ENCODE measurements at places on chromosomes 4 and X.

- no peak for DNase-seq
Observed at GRCh38 chr4:76969941-76970529, 20.5 kb downstream of the SEPTIN11 start.

DNA sequence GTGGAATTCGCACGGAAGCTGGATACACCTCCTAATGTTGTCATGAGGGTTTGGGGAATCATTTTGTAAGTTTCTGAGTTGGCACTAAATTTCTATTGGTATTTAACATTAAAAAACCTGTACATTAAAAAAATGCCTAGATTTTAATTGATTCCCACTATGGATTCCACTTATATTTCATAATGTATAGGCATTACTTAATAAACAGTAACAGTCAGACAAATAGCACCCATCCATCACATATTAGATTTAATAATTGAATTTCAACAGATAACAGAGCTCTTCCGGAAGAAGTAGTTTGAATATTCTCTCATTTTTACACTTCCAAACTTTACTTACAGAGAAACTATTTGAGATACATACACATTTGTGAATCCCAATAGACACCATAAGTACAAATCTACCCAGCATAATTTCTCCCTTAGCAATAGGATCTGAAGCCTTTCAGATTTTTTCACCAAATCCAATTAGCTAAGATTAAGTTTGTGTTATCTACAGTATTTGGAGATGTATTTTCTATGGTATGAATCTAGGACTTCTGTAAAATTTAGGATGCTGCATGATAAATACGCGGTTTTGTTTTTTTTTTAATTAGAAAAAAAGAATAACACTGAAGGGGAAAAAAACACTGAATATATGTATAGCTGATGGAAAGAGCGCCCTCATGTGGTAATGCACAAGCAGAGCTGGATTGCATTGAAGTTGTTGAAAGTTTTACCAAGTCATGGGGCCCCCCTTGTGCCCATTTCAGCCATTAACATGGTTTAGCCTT is 12.2 kb upstream of the ODAM start:
- no peak for DNase-seq

DNA sequence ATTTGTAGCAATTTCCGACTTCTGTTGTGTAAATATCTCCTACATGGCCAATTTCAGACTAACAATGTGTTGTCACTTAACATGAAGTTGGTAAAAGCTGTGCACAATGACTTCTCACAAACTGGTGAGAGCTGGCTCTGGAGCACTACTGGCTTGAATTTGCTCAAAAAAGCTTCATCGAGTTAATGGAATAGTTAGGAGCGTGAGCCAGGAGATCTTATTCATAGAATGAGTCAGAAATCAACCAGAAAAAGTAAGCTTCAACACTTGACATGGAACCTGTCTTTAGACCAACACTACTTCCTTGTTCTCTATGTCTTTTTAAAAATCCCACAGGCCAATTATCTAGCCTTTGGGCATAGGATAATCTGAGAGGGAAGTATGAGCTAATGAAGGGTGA is 7.9 kb upstream of the CHRDL1 start:
- DNase-seq, result no peak

- DNase-seq, result no peak
Observed at GRCh38 chr4:73894001-73894400, 24.8 kb downstream of the CXCL1 start.

DNA sequence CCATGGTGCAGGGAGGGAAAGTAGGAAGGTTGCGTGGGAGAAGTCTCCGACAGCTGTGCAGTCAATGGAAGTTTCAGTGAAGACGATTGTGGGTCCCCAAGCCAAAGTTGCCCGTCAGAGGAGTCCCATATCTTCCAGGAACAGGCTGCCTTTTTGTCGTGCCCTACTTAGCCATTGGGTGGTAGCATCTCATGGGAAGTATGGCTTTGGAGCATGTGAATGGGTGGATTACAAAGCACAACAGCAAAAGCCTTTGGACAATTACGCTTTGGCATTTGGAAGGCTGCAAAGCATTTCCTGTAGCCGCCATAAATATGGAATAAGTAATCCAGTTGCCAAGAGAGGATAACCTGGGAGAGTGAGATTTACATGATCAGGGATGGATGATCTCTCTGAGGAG is 300.7 kb upstream of the BOD1L1 start:
- no peak for DNase-seq

DNA sequence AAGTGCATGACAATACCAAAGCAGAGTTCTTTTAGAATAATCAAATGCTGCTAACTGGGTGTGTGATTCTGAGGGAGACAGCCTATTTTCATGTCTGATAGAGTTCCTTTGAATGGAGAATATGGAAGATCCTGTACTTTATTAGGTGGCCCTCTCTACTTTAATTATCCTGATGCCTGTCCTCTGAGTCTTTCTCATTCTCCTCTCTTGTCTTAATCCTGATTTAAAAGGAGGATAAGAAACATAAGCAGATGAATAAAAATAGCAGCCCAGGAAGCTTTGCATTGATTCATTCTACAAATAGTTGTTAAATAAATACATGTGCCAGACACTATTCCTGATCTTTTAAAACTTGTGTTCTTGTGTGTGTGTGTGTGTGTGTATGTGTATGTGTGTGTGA is 387.3 kb downstream of the SPRY1 start:
- no peak for DNase-seq

- DNase-seq, result no peak
Observed at GRCh38 chr4:1635464-1635863, 48.6 kb downstream of the FAM53A start.

GRCh38 chr4:145083891-145084605 is 13.9 kb downstream of the ANAPC10 start:
- no peak for DNase-seq

- DNase-seq, result no peak
Observed at GRCh38 chr4:183035726-183036415, 63.2 kb upstream of the WWC2 start.

- DNase-seq, result no peak
Observed at GRCh38 chr4:10225096-10225495, 108.5 kb upstream of the WDR1 start.

DNA sequence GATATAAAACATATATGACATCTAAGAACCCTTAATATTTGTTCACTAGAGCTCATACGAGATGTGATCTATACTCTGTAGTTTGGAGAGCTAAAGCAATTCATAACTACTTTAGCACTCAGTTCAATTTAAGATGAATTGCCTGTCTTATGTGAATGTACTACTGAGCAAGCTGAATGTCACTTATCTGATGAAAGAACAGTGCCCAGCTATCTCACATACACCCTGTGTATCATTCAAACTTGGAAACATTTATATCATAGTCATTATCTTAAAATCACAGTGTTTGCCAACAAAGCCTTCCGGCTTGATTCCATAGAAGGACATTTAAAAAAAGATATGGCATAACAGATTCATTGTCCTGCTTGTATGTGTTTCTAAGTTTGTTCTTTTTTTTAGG is 639.6 kb downstream of the CCSER1 start:
- DNase-seq, result no peak

- DNase-seq, result no peak
Observed at GRCh38 chr4:185796176-185796575, 15.8 kb downstream of the SORBS2 start.

- DNase-seq, result no peak
Observed at GRCh38 chr4:80035336-80035735, 37.7 kb downstream of the ANTXR2 start.

DNA sequence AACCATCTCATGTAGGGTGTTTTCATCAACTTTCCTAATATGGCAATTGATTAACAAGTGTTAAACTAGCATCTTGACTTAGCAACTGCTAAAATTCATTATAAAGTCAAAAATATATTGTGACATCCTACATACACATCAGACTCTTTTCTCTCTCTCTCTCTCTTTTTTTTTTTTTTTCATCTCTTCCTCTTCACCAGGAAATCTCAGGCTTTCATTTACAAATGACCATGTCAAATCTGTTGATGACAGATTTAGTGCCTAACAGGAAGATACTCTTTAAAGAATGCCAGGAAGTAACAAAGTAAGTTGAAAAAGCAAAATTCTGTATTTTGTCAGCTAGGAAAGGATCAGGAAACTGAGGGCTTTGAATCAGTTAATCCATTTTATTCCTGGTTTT is 365.5 kb downstream of the PCDH7 start:
- no peak for DNase-seq

GRCh38 chr4:21976166-21976565 is 27.6 kb upstream of the KCNIP4 start:
- DNase-seq, result no peak

DNA sequence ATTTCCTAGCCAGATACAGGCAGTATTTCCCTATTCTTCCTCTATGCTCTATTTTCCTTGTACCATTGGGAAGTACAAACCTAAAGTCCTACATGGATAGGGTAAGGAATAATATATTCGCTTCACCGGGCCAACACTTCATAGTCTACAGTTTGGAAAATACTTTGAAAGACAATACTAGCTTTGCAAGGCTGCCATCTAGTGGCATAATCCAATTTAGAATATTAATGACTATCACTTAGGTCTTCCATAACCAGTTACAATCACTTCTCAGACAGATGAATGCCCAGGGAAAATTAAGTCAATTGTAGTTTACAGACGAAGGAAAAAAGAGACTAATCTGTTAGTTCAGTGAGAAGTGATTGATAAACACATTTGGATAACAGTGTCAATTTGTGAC is 141.0 kb upstream of the FAM47C start:
- no peak for DNase-seq

DNA sequence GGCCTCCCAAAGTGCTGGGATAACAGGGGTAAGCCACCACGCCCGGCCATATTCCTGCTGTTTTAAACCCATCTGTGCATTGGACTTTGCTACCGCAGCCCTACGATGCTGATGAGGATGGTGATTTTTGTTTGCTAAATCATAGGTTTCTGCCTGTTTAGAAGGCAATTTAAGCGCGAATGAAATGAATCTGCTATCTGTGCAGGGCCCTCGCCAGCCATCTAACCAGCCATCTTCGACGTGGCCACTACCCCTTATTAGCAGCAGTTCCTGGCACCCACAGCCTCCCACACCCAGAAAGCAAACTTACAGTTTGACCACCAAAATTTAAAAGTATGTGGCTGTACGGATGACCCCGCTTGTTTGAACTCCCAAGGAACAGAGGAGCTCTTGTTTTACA is 178.5 kb downstream of the SHOX start:
- no peak for DNase-seq

GRCh38 chrX:106415276-106415895 is 196.4 kb upstream of the RADX start:
- no peak for DNase-seq

GRCh38 chr4:48910511-48910910 is 3.9 kb upstream of the OCIAD2 start:
- no peak for DNase-seq

DNA sequence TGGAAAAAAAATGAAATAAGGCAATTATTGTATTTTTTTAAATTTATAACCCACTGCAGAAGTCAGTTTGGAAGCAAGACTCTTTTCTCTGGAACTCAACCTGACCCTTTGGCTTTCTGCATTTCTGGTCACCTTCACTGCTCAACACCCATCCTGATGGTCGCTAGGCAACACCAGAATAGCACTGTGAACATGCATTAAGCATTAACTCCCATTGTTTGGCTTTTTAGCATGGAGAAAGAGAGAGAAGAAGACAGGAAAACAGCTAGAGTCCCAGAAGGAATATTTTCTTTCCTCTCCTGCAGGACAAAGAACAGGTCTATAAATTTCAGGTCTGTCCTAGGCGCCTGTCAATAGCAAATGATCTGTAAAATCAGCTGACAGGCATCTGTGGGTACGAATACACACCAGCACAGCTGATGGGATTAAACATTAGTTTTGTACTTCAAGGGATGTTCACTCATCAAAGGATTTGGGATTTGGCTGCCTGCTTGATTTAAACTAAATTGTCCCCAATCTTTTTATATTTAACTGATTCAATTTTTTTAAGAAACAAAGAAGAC is 137.2 kb upstream of the ETNPPL start:
- DNase-seq, result no peak

GRCh38 chr4:73653695-73654106 is 33.5 kb upstream of the RASSF6 start:
- no peak for DNase-seq

- DNase-seq, result no peak
Observed at GRCh38 chr4:184534511-184535391, 60.4 kb upstream of the IRF2 start.

- DNase-seq, result no peak
Observed at GRCh38 chr4:11214281-11214680, 214.4 kb downstream of the HS3ST1 start.

DNA sequence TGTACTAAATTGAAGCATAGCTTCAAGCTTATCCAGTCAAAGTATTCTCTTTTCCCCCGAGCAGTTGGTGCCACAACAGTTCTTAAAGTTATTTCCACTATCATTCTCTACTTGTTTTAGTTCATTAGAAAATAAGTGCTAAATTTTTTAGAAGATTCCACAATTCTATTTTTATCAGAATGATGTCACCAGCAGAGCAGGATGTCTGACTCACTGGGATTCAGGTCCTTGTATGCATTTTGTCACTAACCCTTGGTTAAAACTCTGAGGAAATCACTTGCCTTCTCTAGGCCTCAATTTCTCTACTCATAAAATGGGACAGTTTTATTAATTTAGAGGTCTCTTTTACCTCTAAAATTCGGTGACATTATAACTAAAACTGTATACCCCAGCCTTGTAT is 3.4 kb downstream of the DDX53 start:
- DNase-seq, result no peak

- no peak for DNase-seq
Observed at GRCh38 chr4:147493307-147493706, 12.4 kb downstream of the EDNRA start.

DNA sequence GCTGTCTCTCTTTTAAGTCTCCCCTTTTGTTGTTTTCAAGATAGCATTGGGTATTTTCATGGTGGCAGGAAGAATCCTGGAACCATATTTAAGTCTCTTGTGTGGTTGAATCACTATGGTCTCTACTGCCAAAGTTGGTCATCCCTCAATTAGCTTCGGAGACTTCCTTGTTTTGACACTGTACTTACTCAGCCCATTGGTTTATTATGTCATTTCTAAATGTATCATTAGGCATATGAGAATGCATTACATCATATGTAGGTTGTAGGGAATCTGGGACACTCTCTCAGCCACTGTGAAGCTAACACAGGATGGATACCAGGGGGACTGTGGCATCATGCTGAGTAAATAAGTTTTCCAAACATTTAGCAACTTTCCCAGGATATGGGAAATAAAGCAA is 211.8 kb downstream of the DTHD1 start:
- DNase-seq, result no peak

- DNase-seq, result no peak
Observed at GRCh38 chr4:154720618-154721267, 23.1 kb upstream of the LRAT start.

DNA sequence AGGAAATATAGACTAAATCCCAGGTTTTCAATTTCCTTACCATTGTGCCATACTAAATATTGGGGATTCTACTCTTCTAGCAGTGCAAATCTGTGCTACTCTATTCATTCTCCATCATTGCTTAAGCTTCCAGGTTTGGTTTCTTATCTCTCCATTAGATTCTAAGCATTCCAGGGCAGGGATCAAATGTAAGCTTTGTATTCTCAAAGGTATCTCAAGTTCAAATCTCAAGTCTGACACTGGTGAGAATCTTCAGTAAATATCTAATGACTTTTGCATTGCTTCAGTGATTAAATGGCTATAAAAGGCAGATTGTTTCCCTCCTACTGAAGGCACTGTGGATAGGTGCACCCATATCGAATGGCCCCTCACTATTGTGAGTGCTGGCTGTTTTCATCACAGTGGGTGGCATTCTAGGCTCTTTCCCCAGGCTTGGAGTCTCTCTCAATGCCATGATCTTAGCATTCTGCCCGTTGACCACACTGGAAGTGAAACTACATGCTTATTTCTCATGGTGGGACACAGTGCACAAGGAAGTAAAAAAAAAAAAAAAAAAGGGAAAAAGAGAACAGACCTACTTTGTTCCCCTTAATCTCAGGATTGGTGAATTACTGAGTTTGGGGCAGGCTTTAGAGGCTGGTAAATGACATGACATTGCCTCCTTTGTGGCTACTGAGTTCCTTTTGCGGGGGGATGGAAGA is 28.7 kb downstream of the FAM9C start:
- DNase-seq, result no peak
